ELR (cell line): ENCODE measurements at places on chromosomes 7 and 10.

- no peak for DNase-seq
Measured at GRCh38 chr10:131090761-131091661, 220.5 kb downstream of the TCERG1L start.

DNA sequence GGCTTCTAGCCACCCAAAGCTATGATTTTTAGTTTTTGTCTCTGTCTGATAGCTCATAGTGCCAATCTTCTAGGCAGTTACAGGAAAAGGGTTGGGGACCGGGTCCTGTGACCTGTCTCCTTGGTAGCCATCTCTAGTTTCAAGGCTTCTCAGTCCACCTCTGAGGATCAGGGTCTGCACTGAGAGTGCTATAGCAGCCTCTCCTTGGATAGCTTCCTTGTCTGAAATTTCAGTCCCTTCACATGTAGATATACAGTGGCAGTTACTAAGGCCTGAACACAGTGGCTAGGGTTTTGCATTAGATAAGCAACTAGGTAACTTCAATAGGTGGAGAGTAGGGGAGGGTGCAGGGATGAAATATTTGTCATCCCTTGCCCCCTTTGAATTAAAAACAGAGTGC is 321.3 kb downstream of the SEMA3D start:
- DNase-seq: no peak

- no peak for DNase-seq
Measured at GRCh38 chr10:68474021-68474420, 2.2 kb upstream of the DNA2 start.

DNA sequence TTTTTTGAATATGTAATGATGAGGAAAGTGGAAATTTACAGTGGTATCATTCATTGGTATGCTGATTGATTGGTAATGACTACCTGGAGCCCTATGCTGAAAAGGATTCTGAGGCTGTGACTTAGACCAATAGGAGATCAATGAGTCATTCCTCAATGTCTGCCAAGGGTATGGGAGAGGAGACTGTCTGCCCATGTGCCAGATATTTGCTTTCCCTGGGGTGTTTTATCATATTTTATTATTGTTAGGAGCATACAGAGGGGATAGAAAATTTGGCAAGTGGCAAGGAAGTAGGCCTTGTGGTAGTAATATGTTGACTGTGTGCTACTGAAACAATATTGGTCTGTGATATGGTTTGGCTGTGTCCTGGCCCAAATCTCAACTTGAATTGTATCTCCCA is 54.8 kb downstream of the ASAH2B start:
- DNase-seq: no peak

- DNase-seq: no peak
Measured at GRCh38 chr7:106887421-106887820, 22.3 kb downstream of the PIK3CG start.
